ENCODE measurements at places on chromosomes 3 and 15.

GRCh38 chr15:61128896-61129295, 100.2 kb downstream of the RORA start:
- no peak for DNase-seq

- DNase-seq, result no peak
These were observed 47.9 kb downstream of the TNK2 start for GRCh38 chr3:195860456-195860855.

DNA sequence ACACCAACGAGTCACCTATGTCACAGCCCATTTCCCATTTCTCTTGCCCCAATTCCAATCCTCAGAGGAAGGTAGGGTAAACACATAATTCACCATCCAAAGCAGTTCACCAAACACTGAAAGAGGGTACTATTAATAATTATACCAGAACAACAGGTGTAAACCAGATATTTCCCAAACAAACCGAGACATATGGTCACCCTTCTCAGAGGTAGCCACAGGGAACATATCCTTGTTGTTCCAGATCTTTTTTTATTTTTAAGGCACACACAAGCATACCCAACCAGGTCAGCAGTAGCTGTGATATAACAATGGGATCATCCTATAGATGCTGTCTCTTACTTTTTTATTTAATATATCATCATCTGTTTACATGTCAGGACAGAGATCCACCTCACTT, 24.7 kb downstream of the MAGI1 start:
- no peak for DNase-seq

DNA sequence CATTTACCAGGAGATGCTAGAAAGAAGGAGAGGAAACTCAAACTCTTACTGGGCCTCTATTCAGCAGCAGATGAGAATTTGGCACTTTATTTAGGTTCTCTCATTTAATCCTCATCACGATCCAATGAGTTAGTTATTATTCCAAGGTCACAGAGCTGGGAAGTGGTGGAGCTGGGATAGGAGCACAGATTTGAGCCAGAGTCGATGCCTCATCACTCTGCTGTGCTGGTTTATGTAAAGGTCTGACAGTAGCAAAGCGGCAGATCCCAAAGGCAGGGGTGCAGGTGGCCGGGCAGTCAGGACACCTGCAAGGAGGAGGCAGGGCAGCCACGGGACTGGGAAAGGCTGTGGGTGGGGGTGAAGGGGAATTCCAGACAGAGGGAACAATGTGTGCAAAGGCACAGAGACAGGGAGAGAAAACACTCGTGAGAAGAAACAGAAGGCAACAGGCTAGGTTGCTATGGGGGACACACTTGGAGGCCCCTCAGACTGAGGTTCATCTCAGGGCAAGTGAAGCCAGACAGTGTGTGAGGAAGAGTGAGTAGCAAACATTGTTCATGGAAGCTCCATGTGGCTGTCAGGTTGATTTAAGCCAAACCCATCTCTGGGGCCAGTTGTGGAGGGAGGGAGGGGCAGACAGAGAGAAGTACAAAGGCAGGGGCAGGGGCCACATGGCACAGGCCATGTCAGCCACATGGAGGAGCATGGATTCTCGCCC, 26.8 kb downstream of the RAB6B start:
- DNase-seq, result no peak

DNA sequence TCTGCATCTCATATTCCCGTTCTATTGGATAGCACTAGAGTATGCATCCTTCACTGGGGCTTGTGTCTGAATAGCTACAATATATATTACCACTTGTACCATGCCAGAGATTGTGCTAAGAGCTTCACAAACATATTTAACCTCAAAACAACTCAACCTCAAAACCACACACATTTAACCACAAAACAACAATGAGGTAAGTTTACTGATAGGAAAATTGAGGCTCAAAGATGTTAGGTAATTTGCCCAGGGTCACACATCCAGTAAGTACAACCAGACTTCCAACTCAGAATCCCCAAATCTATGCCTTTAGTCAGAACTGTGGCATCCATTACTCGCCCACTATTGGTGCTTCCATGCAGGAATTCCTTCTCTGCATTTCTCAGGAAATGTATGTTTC, 220.0 kb downstream of the FAM43A start:
- DNase-seq, result no peak

GRCh38 chr15:96126859-96127258, 203.6 kb upstream of the NR2F2 start:
- DNase-seq, result no peak

DNA sequence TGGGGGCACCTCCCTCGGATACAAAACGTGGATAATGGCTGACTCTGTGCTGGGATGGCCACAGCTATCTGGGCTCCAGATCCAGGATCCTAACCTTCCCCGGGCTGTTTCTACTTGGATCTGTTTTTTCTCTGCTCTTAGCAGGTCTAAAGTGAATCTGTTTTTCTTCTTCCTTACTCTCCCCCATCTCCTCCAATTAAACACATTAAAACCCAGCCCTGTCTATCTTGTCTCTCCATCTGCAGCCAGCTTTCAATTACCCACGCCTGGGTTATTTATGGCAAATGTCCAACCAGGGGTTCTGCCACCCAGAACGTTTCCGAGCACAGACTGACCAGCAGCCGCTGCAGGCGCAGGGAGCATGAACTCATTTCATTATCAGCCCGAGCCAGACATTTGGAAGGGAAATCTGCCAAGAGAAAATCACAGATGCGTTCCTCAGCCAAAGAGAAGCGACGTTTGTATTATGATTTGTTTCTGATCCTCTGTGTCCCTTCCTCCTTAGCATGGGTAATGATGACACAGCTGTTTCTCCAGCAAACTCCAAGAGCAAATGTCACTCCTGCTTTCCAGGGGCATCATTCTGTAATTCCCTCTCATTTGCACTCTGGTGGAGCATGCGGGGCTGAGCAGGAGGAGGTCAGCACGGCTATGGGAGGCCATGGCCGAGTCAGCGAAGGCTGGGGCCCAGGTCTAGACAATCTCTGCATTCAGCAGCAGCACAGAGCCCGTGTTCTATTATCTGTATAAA, 42.0 kb downstream of the UMPS start:
- no peak for DNase-seq

DNA sequence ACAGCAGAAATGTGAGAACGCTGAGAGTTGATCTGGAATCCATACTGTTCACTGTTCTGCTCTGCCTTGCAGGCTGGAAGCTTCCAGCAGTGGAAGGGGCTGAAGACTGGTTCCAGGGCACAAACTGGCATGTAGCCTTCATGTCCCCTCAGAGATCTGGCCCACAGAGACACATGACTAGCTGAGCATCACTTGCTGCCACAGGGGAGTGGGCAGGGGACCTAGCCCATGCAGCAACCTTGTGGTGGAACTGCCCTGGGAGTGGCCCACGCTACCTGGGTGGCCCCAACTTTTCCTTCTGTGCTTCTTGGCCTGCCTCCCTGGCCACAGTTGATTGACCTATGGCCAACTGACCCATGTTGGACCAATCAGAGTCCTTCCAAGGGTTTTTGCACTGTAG, 98.1 kb downstream of the TPRA1 start:
- DNase-seq, result no peak

DNA sequence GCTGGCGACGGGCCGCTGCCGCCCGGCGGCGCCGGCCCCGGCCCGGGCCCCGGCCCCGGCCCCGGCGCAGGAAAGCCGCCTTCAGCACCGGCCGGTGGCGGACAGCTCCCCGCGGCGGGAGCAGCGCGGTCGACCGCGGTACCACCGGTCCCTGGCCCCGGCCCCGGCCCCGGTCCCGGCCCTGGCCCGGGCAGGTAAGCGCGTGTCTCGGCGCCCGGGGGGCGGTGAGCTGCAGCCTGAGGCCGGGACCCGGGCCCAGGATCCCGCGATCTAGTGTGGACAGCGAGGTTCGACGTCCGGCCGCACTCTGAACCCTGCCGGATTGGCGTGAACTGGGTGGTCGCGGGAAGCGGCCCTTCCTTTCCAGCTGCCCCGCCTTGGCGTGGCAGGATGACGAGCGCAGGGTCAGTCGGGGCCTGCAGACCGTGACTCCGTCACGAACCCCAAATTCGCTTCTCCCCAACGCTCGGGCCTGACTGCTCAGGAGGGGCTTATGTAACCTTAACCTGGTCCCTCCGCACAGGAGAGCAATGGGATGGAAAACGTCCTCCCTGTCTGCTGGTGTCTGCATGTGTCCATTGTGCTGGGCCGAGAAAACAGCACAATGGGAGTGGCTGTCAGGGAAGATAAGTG, 472 bp downstream of the BSN start:
- peak; percentile 36 for DNase-seq

DNA sequence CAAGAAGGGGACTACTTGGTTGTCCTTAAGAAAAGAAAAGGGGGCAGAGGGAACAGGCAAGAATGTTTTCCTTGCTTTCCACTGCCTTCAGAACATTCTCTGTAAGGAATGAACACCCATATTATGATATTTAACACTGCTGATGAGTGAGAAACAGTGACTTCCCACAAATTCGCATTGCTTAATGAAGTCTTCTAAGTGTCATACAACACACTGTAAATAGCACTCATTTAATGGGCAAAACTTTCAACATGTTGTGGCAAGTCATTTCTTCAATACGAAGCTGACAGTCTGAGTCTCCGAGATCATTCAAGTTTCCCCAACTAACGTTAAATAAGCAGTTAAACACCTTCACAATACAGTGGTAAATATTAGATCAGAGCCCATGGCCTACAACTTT, 464.4 kb downstream of the SHQ1 start:
- DNase-seq, result no peak
